GOT3 (cell line): ENCODE measurements at places on chromosomes 5 and 9.

- DNase-seq: no peak
Observed at GRCh38 chr5:67963789-67964519, 251.6 kb upstream of the PIK3R1 start.

- DNase-seq: no peak
Observed at GRCh38 chr5:157714596-157714864, 16.7 kb upstream of the THG1L start.

DNA sequence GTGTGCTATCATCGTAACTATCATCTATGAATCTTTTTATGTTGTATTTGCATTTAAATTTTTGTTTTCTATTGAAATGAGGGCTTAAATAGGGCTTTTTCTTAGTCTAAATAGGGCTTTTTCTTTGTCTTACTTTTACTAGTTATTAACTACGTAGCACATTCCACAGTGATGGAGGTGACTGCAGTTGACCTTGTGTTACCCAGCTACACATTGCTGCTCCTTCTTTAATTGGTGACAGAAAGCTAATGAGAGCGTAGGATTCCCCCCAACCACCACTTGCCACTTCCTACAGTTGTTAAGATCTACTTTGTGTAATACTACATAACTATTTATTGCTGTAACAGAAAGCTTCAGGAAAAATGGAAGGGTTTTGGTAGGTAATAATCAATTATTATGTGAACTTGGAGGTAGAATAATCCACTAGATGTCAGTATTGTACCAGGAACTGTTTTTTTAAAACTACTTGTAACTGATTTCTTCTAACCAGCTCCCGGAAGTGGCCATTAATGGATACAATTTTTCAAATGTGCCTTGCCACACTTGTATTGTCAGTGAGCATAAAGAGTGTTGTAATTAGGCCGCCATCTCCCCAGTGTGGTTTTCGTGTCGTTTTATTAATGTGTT lies 18.0 kb downstream of the MTRR start:
- no peak for DNase-seq

GRCh38 chr9:15213249-15213648 lies 93.8 kb downstream of the TTC39B start:
- DNase-seq: no peak

DNA sequence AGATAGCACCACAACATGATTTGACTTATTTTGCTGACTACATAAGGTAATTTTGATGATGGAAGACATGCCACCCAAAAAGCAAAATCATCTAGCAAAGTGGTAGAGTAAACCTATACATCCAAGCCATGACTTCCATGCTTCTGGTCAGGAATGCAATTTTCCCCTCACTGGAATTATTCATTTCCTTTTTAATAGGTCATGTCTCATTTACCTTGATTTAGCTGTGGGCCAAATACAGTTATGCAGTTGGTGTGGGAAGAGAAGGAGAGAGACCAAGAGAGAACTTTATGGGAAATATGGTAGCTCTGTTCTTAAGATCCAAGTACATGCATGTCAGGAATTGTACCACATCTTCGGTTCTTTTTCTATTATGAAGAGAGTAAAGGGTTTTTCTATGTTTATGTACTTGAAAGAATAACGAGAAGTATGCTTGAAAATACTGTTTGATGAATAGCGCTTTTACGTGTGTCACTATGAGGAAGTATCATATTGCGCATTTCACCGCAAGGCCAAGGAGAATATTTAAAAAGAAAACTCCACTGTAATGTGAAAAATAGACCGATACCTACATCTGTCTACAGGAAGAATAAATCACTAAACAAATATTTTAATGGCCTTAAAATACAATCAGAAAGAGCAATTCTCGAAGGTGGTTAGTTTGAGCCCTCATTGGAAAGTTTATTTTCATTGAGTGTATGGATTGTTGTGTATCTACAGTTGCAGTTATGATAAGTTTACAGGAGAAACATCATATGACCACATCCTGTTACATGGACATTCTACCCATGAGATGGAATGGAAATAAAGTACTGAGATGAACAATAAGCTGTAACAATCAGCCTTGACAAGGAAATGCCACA lies 134.0 kb downstream of the FOXD1 start:
- no peak for DNase-seq

DNA sequence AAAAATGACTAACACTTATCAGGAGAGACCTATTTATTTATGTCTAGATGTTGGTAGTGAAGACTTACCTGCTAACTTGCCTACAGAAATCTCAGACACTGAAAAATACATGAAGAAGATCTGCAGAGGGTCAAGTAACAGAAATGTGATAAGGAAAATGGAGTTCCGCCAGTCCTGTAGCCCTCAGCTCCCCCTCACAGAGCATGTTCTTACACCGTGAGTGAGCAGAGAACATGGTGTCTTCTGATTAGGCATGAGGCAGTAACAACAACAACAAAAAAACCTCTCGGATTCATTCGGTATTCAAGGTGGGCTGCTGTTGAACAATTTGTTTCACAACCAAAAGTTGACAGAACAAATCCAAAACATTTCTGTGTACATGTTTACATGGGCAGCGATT lies 162.0 kb upstream of the SNX2 start:
- DNase-seq: no peak

DNA sequence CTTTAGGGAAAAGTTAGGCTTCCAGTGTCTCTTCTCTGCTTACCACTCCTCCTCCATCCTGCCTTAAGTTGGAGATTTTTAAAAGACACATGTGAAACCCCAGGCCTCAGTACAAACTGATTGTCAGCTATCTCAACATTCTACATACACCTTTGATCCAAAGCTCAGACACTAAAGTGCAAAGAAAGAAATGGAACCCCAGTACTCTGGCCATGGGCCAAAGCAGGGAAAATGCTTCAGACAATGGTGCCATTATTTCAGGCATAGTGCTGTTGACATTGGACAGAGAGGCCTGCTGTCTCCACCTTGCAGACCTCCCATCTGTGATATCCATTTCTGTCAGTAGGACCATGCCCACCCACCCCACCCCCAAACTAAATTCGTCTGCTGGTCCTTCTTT lies 49.1 kb downstream of the G3BP1 start:
- no peak for DNase-seq

GRCh38 chr5:172854451-172854871 lies 20.4 kb downstream of the ERGIC1 start:
- no peak for DNase-seq

GRCh38 chr5:119031011-119031886 lies 39.6 kb upstream of the DMXL1 start:
- DNase-seq: no peak

- no peak for DNase-seq
Observed at GRCh38 chr9:132935026-132935425, 9.4 kb downstream of the TSC1 start.

DNA sequence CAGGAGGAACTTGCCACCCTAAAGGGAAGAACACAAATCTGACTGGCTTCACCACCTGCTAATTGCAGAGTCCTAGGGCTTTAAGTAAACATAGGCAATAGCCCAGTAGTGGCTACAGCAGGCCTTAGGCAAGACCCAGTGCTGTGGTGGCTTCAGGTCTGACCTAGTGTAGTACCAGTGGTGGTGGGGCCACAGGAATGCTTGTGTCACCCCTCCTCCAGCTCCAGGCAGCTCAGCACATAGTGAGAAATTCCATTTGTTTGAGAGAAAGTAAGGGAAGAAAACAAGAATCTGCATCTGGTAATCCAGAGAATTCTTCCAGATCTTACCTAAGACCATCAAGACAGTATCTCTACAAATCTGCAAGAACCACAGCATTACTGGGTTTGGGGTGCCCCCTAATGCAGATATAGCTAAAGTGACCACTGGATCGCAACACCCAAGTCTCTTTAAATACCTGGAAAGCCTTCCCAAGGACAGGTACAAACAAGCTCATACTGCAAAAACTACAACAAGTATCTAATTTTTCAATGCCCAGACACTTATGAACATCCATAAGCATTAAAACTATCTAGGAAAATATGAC lies 102.6 kb upstream of the TRPM3 start:
- no peak for DNase-seq

GRCh38 chr9:128882677-128883603 lies 1.0 kb downstream of the LRRC8A start:
- DNase-seq: no peak

GRCh38 chr5:157288405-157289163 lies 22.7 kb downstream of the CYFIP2 start:
- no peak for DNase-seq

DNA sequence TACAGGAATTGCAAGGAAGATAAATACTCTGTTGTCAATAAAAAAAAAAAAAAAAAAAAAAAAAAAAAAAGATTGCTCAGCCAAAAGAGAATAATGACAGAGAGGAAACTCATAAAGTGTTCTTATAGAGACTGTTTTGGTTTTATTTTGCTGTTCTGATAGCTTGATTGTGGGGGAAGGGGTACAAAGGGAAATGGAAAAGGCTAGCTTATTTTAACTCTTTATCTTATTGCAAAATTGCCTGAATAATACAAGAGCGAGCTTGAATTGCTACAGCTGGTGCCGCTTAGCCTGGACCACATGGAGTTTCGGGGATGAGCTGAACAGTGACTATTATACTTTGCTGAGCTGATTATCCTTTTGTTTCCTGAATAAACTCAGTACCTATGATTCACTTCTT lies 31.0 kb upstream of the SHISAL2B start:
- DNase-seq: no peak

- no peak for DNase-seq
Observed at GRCh38 chr9:106697750-106698502, 165.0 kb upstream of the ZNF462 start.

- DNase-seq: no peak
Observed at GRCh38 chr9:32581512-32582143, 8.7 kb upstream of the NDUFB6 start.
